ENCODE measurements at places on chromosomes 16 and 17. TPM values are rescaled to one million over a fixed set of nuclear protein-coding genes. Genes with fewer than 3 reads are reported as not detected.

Gene CNTNAP4
- not detected for total RNA-seq

Gene CD79B
- total RNA-seq: 16.4 TPM

Gene SIRT7
- total RNA-seq: 87.8 TPM

Gene KIF18B
- total RNA-seq: not detected

Gene LGALS9
- 19.9 TPM for total RNA-seq

Gene GAST
- total RNA-seq: not detected

Gene OR4D1
- total RNA-seq: 2.2 TPM

Gene TTYH2
- 42.4 TPM for total RNA-seq

Gene ZNF689
- 14.5 TPM for total RNA-seq

Gene KRT13
- total RNA-seq: not detected

Gene IGFBP4
- 5.8 TPM for total RNA-seq

Gene NSRP1
- total RNA-seq: 32.2 TPM

Gene ZDHHC1
- total RNA-seq: not detected

Gene RAMP2
- not detected for total RNA-seq

Gene CCDC200
- 1.3 TPM for total RNA-seq

Gene LDHD
- total RNA-seq: 0.17 TPM

Gene KRT12
- not detected for total RNA-seq

Gene CHST5
- not detected for total RNA-seq

Gene MILR1
- 0.90 TPM for total RNA-seq

Gene WSCD1
- total RNA-seq: 0.47 TPM

Gene MT1M
- total RNA-seq: not detected

Gene STAC2
- not detected for total RNA-seq

Gene SCIMP
- 0.32 TPM for total RNA-seq

Gene SLC7A6
- 190 TPM for total RNA-seq

Gene BAHCC1
- not detected for total RNA-seq

Gene RNF43
- total RNA-seq: 1.2 TPM

Gene MYH2
- not detected for total RNA-seq

Gene PRSS22
- 0.39 TPM for total RNA-seq

Gene SLC6A2
- total RNA-seq: not detected

Gene BCAR1
- not detected for total RNA-seq

Gene SLC13A5
- not detected for total RNA-seq

Gene MAPT
- 2.1 TPM for total RNA-seq

Gene KCNG4
- total RNA-seq: not detected

Gene CRYBA1
- total RNA-seq: not detected

Gene PSME3IP1
- total RNA-seq: 147 TPM

Gene HIGD1B
- total RNA-seq: not detected

Gene CFAP52
- total RNA-seq: not detected

Gene GP1BA
- not detected for total RNA-seq

Gene KSR1
- total RNA-seq: 33.2 TPM

Gene TPSG1
- total RNA-seq: not detected

Gene ADGRG3
- total RNA-seq: not detected

Gene CNGB1
- total RNA-seq: not detected

Gene SLC16A11
- total RNA-seq: 1.2 TPM

Measured in CD4-positive, alpha-beta memory T cell (primary cell).